ENCODE measurements at places on chromosomes 2 and 18. TPM values are rescaled to one million over a fixed set of nuclear protein-coding genes. Genes with fewer than 3 reads are reported as not detected.

GRCh38 chr18:74996996-74997395 lies 211.9 kb downstream of the PTGR3 start:
- DNase-seq = no peak

DNA sequence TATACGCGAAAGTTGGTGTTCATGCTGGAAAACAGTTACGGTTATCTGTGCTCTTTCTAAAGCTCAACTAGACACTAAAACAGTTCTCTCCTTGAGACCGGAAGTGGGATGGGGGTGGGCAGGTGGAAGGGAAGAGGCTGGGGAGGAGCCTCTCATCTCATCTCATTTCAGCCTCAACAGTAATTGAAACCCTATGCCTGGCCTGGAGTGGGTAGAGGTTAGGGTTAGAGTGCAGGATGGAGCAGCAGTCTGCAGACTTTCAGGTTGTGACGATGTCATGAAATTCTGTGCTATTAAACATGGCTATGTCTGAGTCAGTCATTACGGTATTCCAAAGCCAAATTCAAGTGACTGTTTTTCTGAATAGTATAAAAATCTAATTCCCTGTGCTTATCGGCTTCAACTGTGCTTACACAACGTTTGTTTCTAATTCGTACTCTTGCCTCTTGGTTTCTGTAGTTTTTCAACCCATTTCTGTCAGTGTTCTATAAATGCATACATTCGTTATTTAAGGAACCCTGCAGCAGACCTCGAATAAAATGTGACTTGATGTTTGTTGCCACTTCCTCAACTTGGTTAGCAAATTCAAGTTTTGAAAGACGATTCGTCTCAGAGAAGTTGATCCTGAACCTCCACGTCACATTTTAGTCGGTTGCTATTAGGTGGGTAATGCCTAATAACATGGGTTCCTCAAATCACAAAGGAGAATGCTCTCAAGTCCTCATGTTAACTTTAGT lies 75.8 kb upstream of the TCF7L1 start:
- no peak for DNase-seq

DNA sequence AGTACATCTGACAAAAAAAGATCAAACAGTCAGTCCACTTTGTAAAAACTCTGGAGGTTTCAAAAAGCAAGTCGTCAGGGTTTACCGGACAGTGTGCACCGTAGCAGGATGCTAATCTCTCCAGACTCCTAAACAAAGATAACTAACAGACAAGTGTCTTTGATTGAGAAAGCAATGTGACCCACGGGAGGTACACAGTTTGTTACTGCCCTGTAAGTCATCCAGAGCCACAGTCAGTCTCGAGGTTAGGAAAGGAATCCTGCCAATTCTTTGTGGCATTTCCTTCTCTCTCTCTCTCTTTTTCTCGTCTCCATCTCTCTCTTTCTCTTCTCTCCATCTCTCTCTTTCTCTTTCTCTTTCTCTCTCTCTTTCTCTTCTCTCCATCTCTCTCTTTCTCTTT lies 42.8 kb downstream of the LRRTM4 start:
- no peak for DNase-seq

DNA sequence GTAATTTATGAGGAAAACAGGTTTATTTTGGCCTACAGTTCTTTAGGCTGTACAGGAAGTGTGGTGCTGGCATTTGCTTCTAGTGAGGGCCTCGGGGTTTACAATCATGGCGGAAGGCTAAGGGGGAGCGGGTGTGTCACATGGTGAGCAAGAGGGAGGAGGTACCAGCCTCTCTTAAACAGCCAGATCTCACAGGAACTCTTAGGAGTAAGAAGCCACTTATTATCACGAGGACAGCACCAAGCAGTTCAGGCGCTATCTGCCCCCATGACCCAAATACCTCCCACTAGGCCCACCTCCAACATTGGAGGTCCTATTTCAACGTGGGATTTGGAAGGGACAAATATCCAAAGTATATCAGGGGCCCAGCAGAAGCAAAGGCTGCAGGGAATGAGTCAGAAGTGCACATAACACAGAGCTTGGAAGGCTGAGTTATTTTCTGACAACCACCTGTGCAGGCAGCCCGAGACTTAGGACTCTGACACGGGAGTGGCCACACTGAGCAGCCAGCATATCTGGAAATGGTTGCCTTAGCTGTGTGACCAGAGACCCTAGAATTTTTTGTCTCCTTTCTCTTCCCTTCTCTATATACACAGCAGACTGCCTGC lies 170.9 kb downstream of the PRPF40A start:
- DNase-seq = no peak

DNA sequence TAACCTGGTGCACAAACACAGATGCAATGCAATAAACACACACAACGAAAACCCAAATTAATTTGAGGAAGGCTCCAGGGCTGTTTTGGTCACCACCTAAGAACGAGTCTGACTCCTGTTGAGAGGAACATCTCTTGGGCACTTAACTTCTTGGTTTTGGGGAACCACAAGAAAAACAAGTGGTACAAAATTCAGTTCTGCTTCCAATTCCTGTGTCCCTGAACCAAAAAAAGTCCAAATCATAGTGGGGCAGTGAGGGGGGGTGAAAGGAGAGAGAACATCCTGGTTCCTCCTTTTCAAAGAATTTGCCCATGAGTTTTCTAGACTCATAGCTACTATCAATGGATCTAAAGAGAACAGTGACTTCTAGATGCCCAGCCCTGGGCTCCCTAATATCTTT lies 143.6 kb downstream of the COL4A4 start:
- no peak for DNase-seq

CRACDL gene
- total RNA-seq = 1.4 TPM

All from kidney epithelial cell (primary cell).